ENCODE measurements at places on chromosomes 7 and 10.
A peak's percentile ranks its signal among the peaks of the same experiment; 100 is the strongest.

DNA sequence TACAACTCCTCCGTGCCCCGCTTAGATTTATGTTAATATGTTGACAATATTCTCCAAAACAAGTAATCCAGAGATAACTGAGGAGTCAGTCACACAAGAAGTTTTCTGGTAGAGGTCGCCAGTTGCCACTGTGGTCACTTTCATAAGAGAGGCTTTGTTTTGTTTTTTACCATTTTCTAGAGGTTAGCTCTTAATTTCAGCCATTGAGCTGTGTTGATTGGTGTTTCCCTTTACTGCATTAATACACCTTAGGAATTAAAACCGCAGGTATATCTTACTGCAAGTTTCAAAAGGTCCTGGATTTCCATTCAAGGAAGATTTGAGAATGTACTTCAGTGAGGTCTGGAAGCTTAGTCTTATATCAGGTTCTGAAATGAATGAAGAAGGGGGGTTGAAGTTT is 3.5 kb downstream of the BMI1 start:
- DNase-seq, result no peak

GRCh38 chr7:69002416-69002815 is 595.9 kb upstream of the AUTS2 start:
- DNase-seq, result peak; percentile 14

DNA sequence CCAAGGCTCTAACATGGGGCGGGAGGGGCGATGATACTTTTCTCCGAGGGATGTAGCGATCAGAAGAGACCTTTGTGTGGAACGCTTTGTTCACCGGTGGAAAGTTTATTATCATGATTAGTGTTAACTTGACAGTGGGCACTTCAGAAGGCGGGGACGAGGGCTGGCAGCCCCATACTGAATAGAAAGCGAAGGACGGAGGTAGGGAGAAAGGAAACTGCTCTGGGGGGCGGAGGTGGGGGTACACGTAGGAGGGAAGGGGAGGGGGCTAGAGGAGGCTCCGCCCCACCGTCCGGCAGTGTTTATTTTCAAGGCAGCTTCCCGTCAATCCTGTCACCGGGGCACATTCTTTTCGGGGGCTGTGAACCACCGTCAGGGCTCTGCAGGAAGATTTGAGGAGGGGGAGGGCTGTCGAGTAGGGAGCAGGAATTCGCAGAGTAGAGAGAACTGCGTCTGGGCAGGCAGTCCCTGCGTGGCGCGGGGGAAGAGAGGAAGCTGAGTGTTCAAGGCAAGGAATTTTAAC is 9.4 kb upstream of the NKX2-3 start:
- DNase-seq, result no peak

GRCh38 chr7:43337191-43337590 is 224.7 kb downstream of the HECW1 start:
- DNase-seq, result no peak

DNA sequence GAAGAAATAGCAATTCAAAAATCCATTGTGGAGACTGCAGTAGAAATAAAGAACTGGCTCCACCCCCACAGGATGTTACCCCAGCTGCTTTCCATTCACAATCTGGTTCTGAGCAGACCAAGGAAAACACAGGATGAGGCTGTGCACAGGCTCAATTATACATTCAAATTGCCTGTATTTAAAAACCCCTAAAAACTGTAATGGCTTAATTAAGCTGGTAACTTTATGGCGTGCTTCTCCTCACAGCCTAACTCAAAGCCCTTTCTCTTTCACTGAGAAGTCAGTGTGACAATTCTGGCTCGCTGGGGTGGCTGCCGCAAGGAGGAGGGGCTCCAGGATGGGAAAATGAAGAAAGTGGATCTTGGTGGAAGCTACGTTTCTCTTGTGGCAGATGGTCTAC is 1191.1 kb downstream of the SORCS1 start:
- no peak for DNase-seq

Measured in ELR (cell line).